B cell (primary cell): ENCODE measurements at places on chromosomes 2 and 18. TPM values are rescaled to one million over a fixed set of nuclear protein-coding genes. Genes with fewer than 3 reads are reported as not detected.

The CTNNA2 gene
- not detected in 2 replicates for total RNA-seq

The ASNSD1 gene
- 25.3 and 29.8 TPM in 2 replicates for total RNA-seq

The CHST10 gene
- 9.9 and 10.7 TPM in 2 replicates for total RNA-seq

The CENPA gene
- total RNA-seq = not detected in 2 replicates

The IL37 gene
- 0.79 TPM in 1 of 2 replicates, not detected in the other for total RNA-seq

The CCBE1 gene
- total RNA-seq = not detected in 2 replicates

The CYP1B1 gene
- 0.89 and 1.2 TPM in 2 replicates for total RNA-seq

The TDRD15 gene
- total RNA-seq = 1.1 and 1.5 TPM in 2 replicates

The SIX3 gene
- not detected in 2 replicates for total RNA-seq

The NEU4 gene
- 0.29 TPM in 1 of 2 replicates, not detected in the other for total RNA-seq

The FBXO15 gene
- total RNA-seq = 3.7 and 4.1 TPM in 2 replicates

- DNase-seq = no peak
Observed at GRCh38 chr18:34153711-34154110, 71.0 kb downstream of the NOL4 start.

DNA sequence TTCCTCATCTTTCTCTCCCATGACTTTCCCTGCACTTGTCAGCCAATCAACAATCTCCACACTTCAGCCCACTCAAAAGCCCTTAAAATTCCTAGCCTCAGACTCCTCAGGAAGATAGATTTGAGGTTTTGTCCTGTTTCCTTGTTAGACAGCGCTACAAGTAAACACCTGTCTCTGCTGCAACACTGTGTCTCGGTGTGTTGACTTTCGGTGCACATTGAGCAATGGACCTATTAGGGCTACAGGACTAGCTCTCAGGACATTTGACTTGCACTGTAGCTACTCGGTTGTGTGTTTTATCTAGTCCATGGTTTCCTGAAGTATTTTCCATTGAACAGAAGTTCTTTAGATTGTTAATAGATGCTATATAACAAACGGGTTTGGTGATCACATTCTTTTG lies 140.9 kb upstream of the XPO1 start:
- no peak for DNase-seq

DNA sequence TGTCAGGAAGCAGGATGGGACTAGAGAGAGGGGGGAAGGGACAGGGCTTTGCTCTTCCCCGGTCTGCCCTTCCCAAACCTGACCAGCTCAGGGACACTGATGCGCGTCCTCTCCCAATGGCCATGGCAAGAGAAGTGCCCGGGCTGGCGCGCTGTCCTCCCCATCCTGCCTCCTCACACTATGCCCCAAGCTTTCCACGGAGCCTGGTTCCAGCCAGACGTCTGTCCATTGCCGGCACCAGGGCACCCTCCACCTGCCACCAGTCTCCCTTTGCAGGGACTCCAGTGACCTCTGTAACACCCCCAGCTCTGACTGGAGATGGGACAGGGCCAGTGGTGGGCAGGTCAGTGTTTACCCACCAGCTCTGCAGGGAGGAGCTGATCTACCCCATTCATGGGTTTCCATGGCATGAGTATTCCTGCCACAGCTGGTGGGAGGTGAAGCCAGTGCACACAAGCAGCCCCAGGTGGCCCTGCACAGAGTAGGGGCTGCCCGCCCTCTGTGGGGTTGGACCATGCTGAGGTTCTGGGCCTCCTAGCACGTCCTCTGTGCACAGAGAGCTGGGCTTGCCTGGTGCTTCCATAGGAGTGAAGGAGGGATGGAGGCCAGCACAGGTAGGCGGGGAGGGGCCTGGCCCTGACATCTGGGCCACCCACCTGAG lies 109.5 kb downstream of the PXDN start:
- no peak for DNase-seq

DNA sequence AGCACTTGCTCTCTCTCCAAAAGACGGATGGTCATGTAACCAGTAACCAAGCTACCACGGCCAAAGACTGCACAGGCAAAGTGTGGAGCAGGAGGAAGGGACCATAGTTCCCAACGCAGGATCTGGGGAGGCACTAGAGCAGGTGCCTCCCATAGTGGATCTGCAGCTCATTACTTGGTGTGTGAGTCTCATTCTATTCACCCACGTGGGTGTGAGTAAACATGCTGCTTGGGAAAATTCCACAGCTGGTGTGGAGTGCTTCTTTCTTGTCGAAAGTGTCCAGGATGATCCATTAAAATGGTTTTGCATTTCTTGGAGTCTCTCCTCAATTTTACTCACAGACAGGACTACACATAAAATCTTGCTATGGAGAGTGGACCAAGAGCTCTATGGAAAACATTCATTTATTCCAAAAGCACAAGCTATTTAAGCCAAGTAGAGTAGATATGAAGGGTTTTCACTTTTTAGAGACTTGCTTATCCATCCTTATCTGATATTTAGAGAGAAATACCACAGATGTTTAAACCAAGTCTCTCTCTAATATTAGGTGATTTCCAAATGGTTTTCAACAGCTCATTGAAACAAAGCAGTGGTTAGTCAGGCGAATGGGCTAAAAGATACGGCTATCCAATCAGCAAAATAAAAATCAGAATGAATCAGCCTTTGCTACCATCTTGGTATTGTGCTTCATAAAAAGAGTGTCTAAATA lies 104.3 kb upstream of the CCDC195 start:
- DNase-seq = no peak

GRCh38 chr2:126699716-126700581 lies 44.0 kb downstream of the GYPC start:
- no peak for DNase-seq

DNA sequence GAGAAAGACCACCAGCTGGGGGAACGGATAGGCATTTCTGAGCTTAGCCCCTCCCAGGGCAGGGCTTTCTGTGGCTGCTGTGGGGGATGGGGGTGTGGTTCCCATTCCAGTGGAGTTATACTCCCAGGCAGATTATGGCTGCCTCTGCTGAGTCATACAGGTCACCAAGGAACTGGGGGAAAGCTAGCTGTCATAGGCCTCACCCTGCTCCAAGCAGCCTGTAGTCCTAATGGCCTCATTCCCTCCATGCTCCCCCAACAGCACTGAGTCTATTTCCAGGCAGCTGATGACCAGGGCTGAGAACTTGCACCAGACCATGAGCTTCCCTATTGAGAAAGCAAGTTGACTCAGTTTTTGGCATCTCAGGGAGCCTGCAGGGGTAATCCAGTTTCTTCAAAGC lies 87.1 kb downstream of the GPR39 start:
- DNase-seq = no peak

GRCh38 chr18:23200756-23201155 lies 65.5 kb downstream of the CABLES1 start:
- DNase-seq = no peak

GRCh38 chr2:218329826-218330593 lies 26.6 kb upstream of the CATIP start:
- peak; percentile 62 for DNase-seq

DNA sequence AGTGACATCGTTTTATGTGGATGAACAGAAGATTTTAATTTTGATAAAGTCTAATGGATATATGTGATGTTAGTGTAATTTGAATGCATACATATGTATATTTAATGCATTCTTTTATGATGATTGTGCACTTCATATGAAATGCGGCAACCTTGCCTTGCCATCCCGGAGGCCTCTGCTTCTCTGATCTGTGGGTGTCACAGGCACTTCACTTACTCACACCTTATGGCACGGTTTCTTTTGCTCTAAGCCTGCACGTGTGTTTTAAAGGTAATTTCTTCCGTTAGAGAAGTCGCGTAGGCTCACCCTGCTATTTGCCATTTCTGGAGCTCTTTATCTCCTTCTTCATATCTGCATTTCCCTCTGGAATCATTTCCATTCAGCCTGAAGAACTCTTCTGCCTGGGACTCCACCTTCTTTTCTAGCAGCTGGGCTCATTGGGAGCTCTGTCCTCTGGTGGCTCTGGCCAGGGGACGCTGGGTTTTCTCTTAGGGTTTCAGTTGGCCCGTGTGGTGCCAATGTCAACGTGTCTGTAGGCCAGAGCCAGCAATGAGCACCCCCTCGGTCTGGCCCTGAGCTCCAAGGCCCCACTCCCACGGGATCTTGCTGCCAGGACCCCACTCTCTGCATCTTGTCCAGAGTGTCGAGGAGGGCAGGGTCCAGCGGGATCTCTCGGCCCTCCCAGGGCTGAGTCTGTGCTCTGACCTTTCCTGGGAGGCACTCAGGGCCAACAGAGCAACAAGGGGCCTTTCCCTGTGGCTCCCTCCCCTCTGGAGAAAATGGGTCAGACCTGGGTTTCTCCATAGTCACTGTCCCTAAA lies 97.3 kb downstream of the RTP5 start:
- no peak for DNase-seq

DNA sequence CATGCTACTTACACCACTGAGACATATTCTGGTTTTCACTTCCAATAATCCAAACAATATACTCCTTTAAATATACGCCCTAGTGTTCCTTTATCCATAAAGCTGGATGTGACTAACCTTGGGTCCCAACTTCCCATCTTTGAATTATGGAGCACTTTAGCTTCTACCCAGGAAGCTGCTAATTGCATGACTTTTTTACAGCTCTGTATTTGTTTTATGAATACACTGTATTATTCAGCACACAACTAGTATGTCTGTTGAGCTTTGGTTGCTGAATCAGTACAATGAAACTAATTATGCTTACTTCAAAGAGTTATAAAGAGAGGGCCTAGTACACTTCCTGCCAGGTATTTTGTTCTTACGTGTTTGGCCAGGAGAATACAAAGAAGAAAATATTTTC lies 118.5 kb downstream of the BAZ2B start:
- no peak for DNase-seq

GRCh38 chr2:239674101-239674980 lies 273.5 kb upstream of the HDAC4 start:
- DNase-seq = no peak

- DNase-seq = no peak
Observed at GRCh38 chr18:24138409-24138788, 463 bp upstream of the CABYR start.

- no peak for DNase-seq
Observed at GRCh38 chr2:7045601-7046590, 128.7 kb downstream of the RNF144A start.

DNA sequence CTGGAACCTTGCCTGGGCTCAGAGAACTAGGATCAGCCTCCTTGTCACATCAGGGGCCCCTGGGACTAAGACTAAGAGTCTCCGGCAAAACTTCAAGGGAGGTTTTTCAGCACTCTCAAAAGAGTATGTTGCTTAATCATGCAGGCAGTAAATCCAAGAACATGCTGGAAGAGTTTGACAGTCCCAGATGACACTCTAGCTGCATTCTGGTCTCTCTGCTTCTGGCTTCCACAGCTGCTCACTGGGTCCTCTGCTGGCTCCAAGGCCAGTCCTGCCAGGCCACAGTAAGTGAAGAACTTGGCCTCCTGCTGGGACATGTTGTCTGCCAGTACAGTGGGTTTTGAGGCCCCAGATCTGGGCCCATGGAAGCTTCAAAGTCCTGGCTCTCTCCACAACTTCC lies 45.2 kb upstream of the IL1RL1 start:
- no peak for DNase-seq

- DNase-seq = no peak
Observed at GRCh38 chr2:10964052-10964790, 52.5 kb downstream of the KCNF1 start.

- DNase-seq = no peak
Observed at GRCh38 chr2:233259730-233260129, 8.3 kb downstream of the ATG16L1 start.
